ENCODE measurements at places on chromosomes 2 and 18. TPM values are rescaled to one million over a fixed set of nuclear protein-coding genes. Genes with fewer than 3 reads are reported as not detected.

Gene TMEM163
- 2.6 TPM for polyA plus RNA-seq

Gene TCF23
- not detected for polyA plus RNA-seq

Gene FHOD3
- 28.0 TPM for polyA plus RNA-seq

Gene GKN2
- polyA plus RNA-seq = not detected

Gene IL18RAP
- not detected for polyA plus RNA-seq

Gene IL1RL2
- 1.8 TPM for polyA plus RNA-seq

Gene SLC5A7
- 0.75 TPM for polyA plus RNA-seq

Gene CRACDL
- 4.3 TPM for polyA plus RNA-seq

Gene ACTR1B
- polyA plus RNA-seq = 62.4 TPM

Gene GPR75
- polyA plus RNA-seq = 0.17 TPM

Gene PARD6G
- 10.7 TPM for polyA plus RNA-seq

Gene HS6ST1
- 49.6 TPM for polyA plus RNA-seq

Gene UGT1A8
- polyA plus RNA-seq = 30.0 TPM

Gene TUBA3D
- not detected for polyA plus RNA-seq

Gene NEU2
- polyA plus RNA-seq = not detected

Gene RAB6C
- polyA plus RNA-seq = 0.17 TPM

Gene HOXD12
- polyA plus RNA-seq = not detected

Gene SLC9A4
- 10.3 TPM for polyA plus RNA-seq

Gene ZC3H6
- polyA plus RNA-seq = 1.4 TPM

Gene CIB4
- not detected for polyA plus RNA-seq

Gene SIX2
- 0.62 TPM for polyA plus RNA-seq

Gene EPB41L3
- polyA plus RNA-seq = 35.3 TPM

Gene MAP3K19
- polyA plus RNA-seq = not detected

Gene MARCO
- 0.65 TPM for polyA plus RNA-seq

Gene FOXD4L1
- polyA plus RNA-seq = not detected

Gene CPS1
- 6.7 TPM for polyA plus RNA-seq

Gene OTX1
- polyA plus RNA-seq = not detected

Gene SLC23A3
- polyA plus RNA-seq = 10.9 TPM

Gene ATP8B1
- polyA plus RNA-seq = 5.2 TPM

Gene CD8B
- not detected for polyA plus RNA-seq

Gene REEP1
- polyA plus RNA-seq = 3.3 TPM

Gene RAX
- not detected for polyA plus RNA-seq

Gene LYPD1
- polyA plus RNA-seq = 4.7 TPM
